T47D (cell line): ENCODE measurements at places on chromosomes 7 and 10.

DNA sequence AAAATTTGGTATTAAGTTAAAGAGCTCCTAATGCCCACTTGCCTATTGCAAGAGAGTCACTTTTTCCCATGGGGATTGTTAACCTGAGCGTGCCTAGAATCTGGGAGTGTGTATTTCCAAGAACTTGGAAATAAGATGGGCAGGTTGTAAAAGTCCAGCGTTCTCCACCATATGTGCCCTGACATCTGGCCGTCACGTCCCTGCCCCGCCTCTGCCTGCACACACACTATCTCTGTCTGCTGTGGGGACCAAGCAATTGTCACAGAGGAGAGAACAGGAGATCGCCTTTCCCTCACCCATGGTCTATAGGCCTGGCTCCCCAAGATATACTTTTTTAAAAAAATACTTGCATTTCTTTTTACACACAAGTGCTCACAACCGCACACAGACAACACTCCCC, 396.5 kb upstream of the PFKP start:
- no peak for DNase-seq

- DNase-seq: no peak
Measured at GRCh38 chr7:15715435-15715834, 29.0 kb upstream of the MEOX2 start.

- DNase-seq: no peak
Measured at GRCh38 chr7:46256870-46257661, 336.0 kb upstream of the IGFBP3 start.

GRCh38 chr10:6045314-6045848, 16.8 kb downstream of the IL2RA start:
- DNase-seq: no peak

DNA sequence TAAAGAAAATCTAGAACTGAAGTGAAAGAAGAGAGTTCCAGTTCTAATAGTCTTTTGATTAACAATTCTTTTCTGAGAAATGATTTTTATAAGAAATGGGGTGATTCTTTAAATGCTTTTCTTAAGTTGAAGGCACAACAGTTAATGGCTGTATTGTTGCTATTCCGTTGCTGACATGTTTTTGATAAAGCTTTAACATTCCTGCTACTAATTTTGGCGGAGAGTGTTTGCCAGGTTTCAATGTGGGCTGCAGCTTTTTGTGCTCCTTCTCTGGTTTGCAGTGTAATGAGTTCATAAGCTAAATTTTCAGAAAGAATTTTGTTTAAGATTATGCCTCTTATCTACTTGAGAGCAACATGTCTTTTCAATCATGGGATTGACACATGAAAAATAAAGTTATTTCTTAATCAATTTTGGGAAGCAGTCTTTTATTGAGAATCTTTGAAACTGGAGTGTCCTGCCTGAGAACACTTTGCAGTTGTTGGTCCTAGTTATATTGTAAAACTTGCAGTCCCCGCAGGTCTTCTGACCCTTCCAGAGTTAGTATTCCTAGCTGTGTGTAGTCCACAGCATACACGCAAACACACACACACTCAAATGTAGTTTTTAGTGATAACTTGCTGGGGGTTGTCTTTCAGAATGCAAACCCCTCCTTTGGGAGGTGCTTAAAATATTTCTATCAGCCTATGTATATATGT, 56.7 kb downstream of the COL17A1 start:
- DNase-seq: no peak

GRCh38 chr10:98417973-98418664, 3.1 kb upstream of the PYROXD2 start:
- DNase-seq: no peak

- DNase-seq: no peak
Measured at GRCh38 chr10:30557884-30558283, 71.7 kb downstream of the LYZL2 start.
